ENCODE measurements at places on chromosomes 6 and 20.
A peak's percentile ranks its signal among the peaks of the same experiment; 100 is the strongest.

DNA sequence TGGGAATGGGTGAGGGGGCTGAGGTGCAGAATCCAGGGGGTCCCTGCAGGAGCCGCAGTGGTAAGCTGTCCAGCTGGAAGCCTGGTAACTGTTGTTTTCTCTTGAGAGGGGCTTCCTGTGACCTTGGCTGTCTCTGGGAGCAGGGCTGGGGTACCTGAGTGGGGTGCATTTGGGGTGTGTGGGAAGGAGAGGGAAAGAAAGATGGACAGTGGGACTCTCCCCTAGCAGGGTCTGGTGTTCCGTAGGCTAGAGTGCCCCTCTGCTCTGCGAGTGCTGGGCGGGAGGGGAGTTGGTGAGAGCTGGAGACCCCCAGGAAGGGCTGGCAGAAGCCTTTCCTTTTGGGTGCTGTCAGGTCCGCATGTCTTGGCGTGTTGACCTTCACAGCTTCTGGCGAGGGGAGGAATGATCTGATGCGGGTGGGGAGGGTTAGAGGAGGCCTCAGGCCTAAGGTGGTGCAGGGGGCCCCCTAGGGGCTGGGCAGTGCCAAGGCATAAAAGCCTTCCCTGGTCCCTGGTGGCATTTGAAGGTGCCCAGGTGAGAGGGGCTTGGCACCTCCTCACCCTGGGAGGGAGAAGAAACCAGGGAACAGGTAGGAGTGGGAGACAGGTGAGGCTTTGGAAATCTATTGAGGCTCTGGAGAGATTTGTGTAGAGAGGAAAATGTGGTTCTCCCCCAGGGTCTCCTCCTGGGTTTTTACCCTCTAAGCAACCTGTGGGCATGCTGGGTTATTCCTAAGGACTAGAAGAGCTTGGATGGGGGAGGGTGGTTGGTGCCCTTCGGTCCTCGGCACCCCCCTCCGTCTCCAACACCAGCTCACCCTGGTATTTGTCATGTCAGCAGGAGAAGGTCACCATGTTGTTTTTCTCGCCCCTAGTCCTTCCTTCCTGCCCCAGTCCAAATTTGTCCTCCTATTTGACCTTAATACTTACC lies 3.3 kb downstream of the VEGFA start:
- peak; percentile 37 for DNase-seq

DNA sequence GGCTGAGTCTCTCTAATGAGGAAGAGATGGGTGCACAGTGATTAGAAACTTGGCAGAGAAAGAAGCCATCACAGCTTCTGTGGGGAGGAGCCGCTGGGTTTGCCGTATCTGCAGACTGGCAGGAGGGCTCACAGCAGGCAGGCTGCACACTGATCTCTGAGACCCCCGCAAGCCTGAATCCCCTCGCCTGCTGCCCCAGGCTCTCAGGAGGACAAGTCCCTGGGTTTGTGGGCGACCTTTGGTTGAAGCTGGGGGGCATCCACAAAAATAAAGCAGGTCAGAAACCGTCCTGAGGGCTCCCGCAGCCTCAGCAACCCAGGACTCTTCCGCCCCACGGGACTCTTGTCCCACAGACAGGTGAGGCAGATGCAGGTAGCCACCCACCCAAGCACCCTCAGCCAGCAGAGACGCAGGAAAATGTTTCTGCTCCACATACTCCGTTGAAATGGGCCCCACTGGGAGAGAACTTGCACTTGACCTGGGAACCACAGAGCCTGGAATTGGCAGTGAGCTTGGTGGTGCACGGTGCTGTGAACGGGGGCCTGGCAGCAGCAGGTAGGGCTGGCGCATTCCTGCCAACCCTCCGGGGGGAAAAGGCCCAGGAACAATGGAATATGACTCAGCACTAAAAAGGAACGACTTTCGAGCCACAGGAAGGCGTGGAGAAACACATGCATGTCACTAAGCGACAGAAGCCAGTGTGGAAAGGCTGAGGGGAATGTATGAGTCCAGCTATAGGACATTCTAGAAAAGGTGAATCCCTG lies 89.9 kb downstream of the YTHDF1 start:
- DNase-seq = no peak

DNA sequence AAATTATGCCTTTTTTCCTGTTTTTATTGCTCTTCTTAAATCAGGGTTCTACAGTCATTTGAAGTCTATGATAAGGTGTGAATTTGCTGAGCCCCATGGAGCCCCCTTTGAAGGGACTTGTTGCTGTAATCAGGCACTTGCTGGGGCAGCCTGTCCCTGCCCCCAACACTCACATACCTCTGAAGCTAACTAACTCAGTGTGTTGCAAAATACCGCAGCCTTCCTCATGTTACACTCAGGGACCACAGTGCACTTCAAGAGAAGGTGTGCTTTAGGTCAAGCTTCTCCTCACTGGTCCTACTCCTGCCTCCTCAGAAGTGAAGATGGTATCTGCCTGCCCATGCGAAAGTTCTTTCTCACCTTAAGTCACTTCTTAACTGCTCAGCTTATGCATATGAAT lies 66.1 kb upstream of the GLP1R start:
- no peak for DNase-seq

- no peak for DNase-seq
Observed at GRCh38 chr6:90421666-90422065, 125.0 kb upstream of the BACH2 start.

DNA sequence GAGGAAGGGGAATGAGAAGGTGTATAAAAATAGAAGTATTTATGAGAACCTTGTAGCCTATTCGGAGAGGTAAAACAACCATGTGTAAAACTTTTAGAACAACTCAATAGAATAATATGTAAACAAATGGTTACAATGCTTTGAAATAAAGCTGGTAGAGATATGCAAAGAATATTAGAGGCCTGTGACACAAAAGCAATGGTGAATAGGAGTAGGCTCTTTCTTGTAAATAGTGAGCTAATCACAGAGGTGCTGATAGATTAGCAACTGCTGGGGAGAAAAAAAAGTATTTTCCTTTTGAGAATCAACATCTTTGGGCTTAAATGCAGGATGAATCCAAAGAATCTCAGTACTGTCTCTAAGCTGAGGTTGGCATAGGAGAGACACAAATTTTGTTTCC lies 7.0 kb downstream of the TMEM200A start:
- DNase-seq = no peak

DNA sequence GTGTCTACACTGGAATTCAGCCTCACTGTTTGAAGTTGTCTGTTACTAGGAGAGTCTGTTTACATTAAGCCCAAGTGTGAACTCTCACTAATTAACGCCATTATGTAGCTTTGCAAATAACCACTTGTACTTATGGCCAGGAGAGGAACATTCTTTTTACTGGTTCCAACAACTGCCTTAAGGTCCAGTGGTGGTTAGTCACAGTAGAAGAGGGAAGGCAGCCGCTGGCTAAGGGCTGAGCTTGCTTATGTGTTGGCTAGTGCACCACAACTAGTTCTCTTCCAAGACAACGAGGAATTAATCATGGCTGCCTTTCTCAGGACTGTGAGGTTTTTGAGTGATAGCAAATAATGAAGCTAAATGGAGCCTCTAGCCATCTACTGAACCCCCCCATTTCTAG lies 14.9 kb upstream of the SLC22A23 start:
- no peak for DNase-seq

DNA sequence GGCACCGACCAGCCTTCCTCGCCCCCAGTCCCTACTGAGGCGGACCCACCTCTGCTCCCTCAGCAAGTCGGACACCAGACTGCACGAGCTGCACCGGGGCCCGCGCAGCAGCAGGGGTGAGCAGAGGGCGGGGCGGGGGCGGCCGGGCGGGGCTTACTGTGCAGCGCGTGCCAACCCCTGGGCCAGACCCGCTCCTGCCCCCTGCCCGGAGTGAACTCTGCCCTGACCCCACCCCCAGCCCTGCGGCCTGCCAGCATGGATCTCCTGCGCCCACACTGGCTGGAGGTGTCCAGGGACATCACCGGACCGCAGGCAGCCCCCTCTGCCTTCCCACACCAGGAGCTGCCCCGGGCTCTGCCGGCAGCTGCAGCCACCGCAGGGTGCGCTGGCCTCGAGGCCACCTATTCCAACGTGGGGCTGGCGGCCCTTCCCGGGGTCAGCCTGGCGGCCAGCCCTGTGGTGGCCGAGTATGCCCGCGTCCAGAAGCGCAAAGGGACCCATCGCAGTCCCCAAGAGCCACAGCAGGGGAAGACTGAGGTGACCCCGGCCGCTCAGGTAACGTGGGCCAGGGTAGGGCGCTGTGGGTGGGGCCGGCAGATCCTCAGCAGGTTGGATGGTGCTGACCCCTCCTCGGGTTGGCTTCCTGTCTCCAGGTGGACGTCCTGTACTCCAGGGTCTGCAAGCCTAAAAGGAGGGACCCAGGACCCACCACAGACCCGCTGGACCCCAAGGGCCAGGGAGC lies 1.5 kb upstream of the SLC2A4RG start:
- DNase-seq = no peak

GRCh38 chr20:42193119-42193518 lies 574.9 kb upstream of the CHD6 start:
- DNase-seq = no peak

All from activated T-helper 9 cell treated with anti-CD3 and anti-CD28 coated beads, Interleukin-2, amount 50 U/mL, for 16 hours (primary cell).